Muscle of arm (tissue), 14 donors: ENCODE measurements at places on chromosomes 13 and 19.

GRCh38 chr19:2013683-2013961 is 1.9 kb downstream of the BTBD2 start:
- no peak for DNase-seq

DNA sequence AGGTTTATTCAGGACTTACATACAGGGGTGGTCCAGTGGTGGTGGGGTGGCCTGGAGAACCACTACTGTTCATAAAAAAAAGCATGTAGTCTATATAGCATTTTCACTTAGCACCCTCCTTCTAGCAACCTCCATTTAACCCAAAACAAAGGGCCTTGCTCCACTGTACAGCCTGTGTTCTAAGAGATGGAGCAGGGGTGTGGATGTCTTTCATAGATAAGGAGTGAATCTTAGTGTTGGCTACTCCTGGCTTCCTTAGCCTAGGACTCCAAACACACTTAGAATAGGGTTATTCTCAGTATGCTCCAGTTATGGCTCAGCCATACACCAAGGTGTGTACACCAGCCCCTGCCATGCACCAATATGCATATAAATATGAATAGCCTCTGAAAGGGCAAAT is 95.2 kb downstream of the ELF1 start:
- DNase-seq, result no peak

GRCh38 chr19:7973883-7974282 is 30.4 kb upstream of the TIMM44 start:
- DNase-seq, result no peak

- no peak for DNase-seq
Measured at GRCh38 chr19:56145698-56146097, 4.6 kb downstream of the ZNF444 start.

- no peak for DNase-seq
Measured at GRCh38 chr13:21018220-21018619, 43.2 kb downstream of the LATS2 start.
